ENCODE measurements at places on chromosomes 4 and X.

DNA sequence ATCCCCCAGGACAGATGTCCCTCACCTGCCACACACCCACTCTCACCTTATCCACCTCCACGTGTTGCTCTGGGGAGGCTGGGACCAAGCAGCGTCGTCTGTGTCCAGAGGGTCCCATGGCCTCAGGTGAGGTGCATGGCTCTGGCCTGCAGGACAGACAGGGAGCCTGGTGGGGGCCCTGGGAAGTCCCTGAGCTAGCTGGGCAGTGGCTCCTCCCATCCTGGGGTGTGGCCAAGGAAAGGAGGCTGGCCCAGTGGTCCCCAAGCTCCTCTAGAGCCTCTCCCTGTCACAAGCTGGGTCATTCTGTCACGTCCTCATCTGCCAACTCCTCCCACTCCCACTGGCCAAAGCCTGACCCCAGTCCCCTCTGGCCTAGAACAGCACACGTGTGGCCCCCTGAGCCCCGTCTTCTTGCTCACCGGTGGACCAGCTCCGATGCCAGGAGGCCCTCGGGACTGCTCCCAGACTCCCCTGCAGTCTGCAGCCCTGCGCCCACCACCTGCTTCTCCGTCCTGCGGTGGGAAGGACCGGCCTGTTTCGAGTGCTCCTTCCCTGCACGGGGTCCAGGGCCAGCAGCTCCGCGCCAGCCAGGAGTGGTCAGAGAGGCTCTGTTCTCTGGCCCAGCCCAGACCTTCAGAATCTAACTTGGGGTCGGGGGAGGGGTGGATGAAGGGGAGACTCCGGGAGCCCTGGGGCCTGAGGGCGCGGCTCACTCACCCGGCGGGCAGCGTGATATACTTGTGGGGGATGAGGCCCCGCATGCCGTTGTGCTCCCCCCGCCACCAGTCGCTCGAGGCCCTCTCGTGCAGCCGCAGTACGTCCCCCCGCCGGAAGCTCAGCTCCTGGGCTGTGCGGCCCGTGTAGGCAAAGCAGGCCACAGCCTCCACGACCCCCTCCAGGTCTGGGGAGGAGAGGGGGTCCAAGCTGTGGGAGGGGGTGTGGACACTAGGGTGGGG lies 4.8 kb downstream of the AVPR2 start:
- no peak for DNase-seq

DNA sequence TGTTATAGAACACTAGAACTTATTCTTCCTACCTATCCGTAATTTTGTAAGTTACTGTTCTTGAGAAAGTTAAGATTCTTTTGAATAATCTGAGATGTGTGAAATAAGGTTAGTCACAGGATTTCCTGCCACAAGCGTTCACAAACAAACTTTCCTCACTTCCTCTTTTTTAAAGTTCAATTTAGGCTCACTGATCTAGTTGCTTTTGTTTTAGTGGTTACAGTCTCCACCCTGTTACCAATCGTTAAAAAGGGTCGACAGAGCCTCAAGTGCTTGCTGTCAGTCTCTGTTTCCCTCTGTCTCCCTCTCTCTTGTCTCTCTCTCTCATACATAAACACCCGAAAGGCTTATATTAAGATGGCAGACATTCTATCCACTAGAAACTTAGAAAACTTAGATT lies 35.9 kb upstream of the STK26 start:
- no peak for DNase-seq

DNA sequence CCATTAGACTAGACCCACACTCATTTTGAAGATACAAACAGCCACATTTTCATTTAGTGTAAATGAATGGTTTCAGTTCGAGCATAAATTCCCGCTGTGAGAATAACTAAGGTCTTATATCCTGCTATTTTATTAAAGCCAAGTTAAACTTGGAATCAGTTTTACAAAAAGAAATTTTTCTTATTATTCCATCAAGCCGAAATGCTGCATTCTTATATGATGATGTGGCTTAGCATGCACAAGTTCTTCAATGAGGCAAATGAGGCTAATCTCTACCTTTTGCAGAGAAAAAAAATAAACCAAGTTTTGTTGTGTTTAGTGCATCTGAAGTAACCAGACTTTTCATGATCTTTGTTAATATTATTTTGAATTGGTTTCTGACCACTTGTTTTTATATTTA lies 953.9 kb upstream of the PCDH10 start:
- DNase-seq: no peak

- DNase-seq: no peak
These were observed 183.6 kb upstream of the ARSJ start for GRCh38 chr4:114163051-114163450.

DNA sequence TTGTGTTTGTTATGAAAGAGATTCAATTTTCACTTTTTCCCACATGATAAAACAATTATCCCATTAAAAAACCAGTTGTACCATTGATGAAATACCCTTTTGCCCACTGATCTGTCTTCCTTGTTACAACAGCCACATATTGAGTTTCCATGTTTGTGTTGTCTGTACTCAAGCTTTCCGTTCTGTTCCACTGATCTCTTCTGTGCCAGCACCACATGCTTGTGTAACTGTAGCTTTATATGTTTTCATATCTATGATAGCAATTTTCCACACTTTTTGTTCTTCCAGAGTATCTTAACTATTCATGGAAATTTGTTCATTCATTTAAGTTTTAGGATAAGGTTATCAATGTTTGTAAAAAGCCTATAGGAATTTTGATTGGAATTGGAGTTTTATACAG lies 24.3 kb upstream of the RELL1 start:
- DNase-seq: no peak

- DNase-seq: no peak
These were observed 14.3 kb downstream of the GPRIN3 start for GRCh38 chr4:89293299-89293698.

DNA sequence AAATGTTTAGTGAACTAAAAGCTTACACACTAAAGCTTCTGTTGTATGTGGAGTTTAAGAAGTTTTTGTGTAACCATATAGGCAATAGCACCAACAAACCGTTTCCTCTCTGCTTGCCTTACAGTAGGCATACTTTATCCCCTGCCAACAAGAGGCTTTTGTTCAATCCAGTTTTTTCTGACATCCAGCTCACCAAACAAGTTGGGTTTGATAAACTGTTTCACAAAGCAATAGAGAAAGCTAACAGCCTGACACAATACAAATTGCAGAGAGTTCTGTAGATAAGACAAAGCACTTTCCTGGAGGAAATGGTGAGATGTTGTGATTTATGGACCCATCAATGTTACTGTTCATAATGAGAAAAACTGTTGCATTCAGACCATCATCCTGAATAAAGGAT lies 53.8 kb downstream of the PACRGL start:
- DNase-seq: no peak

DNA sequence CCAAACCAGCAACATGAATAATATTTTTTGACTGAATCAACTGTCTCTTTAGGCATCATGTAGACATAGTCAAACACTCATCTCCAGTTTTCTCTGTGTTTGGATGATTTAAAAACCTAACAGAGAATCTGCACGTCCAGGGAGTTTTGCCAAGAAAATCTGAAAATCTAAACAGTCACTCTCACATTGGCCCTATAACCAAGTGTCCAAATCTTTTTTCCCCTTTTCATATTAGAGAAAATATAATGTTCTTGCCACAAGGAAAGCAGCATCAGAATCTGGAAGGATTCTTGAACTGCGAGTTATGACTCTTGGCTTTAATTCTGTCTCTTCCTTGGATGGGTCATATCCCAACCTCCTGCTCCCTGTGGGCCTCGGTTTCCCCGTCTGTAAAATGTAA lies 8.8 kb upstream of the CHRDL1 start:
- DNase-seq: no peak

- DNase-seq: no peak
These were observed 102.6 kb downstream of the PDE5A start for GRCh38 chr4:119525771-119526712.

- no peak for DNase-seq
These were observed 159.8 kb upstream of the JADE1 start for GRCh38 chr4:128649575-128650205.

GRCh38 chr4:70559924-70560323 lies 32.1 kb upstream of the AMBN start:
- no peak for DNase-seq

DNA sequence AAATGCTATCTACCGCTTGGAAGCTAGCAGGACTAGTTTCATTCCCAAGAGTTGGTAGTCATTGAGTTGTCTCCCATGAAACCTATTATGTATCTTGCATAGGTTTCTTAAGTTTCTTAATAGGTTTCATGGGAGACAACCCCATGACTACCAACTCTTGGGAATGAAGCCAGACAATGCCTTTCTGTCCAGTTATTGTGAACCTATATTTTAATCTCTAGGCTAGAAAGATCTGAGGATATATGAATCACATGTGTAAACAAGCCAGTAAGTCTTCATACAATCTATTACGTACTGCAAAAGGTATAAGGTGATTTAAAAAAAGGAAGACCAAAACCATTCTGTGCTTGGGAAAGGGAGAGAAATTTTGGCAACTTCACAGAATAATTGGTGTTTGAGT lies 162.6 kb downstream of the INPP4B start:
- no peak for DNase-seq

GRCh38 chr4:156073976-156074375 lies 120.3 kb upstream of the CTSO start:
- no peak for DNase-seq

- no peak for DNase-seq
These were observed 758 bp downstream of the SCFD2 start for GRCh38 chr4:53365121-53365485.

- DNase-seq: no peak
These were observed 17.7 kb downstream of the ABLIM2 start for GRCh38 chr4:8140915-8141314.

DNA sequence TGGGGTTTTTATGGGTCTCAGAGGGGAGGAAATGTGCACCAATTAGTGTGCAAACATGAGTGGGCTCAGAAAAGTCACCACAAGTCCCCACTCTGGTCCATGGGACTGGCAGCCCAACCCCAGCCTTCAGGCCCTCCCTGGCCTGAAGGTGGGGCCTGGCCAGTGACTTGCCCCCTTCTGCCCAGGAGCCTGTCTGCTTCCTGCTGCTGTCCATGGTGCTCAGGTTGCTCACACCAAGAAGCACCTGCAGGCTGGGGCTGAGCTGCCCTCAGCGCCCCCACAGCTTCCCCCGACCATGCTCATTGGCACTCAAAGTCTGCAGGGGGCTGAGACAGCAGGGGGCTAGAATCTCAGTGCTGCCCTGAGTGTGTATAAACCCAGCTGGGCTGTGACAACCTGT lies 30.6 kb upstream of the GC start:
- DNase-seq: no peak

- DNase-seq: no peak
These were observed 75.7 kb downstream of the ANKRD50 start for GRCh38 chr4:124636788-124637187.

DNA sequence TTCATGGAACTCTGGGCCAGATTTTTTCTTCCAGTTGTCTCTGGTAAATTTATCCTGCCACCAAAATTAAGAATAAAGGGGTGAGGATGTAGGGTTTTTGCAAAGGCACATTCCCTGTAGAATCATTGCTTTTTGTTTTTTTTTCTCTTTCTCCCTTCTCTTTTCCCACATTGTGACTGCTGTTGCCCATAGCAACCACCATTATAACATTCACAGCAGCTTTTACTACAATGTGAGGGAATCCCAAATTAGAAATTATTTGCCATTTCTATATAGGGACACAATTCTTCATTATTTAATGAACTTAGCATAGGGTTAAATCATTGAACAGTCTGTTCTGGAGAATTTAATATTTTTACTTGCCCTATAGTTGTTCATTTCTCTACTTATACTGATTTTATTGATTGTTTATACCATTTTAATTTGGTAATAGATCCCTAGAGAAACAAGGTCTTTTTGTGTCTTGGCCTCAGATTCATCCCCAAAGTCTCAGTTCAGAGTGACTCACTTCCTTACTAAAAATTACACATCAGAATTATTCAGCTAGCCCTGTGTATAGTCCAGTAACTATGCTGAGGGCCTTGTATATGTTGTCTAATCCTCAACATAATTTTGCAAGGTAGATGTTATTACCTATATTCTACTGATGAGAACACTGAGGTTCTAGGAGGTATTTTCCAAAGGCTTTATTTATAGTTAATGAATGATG lies 80.8 kb upstream of the ANK2 start:
- DNase-seq: no peak

DNA sequence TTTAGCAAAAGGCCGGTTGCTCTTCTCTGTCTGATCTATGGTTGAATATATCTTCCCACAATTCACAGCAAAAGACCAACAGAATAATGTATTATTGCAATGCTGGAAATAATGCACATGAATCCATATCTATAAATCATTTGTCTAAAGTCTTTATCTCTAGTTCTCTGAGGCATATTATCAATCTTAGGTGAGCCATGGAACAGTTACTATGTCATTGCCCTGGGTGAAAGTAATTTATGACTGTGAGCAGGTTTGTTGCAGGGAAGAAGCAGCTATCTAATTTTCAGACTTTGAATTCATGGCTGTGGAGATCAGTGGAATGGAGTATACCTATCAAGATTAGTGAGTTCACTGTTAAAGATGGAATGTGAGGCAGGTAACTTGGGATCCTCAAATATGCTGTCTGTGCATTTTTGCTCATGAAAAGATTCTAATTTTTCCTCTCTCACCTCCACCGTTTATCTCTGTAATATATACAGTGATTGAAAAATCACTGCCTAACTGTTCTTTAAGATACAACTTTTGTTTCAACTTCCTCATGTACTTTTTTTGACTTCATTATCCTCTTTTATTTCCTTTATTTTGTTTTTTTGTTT lies 256.8 kb upstream of the ARSJ start:
- no peak for DNase-seq

- no peak for DNase-seq
These were observed 8.8 kb downstream of the ENAM start for GRCh38 chr4:70637239-70637913.

- no peak for DNase-seq
These were observed 162.1 kb downstream of the SMIM20 start for GRCh38 chr4:26076000-26076587.

GRCh38 chr4:83484500-83485461 lies at the start of gene ABRAXAS1:
Gene ABRAXAS1, minus strand, starts transcription at chr4:83485100. Its CDS starts 28 bp downstream, at chr4:83485072.
- peak; percentile 95 for DNase-seq

DNA sequence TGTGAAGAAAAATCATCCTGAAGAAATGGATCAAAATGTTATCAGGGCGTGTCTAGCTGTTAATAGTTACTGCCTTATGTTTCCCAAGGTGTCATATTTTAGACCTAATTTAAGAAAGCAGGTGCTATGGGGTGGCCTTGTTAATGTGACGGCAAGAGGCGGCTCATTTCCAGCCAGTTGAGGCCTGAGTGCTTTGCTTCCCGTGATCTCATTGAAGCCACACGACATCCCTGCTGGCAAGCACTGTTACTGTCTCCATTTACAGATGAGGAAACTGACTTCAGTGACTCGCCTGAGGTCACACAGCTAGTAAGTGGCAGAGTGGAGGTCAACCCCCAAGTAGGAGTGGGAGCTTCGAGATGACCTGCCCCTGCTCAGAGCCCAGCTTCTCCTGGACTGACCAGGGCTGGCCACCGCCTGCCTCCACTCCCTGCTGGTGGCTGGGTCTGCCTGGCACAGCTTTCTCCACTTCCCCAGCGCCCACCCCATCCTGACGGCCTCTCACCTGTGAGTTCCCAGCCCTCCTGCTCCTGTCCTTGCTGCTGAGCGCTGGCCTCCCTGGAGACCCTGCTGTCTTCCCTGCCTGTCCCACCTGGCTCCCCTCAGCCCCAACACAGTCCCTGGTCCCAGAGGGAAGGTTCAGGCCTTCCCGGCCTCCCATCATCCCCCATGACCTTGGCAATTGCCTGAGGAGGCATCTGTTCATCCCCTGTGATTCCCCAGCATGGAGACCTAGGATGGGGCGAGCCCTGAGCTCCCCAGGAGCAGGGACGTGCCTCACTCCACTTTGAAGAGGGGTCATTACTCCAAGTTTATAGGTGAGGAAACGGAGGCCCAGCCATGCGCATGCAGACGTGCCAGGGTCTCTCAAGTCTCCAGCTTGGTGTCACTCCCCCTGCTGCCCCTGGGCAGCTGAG lies 47.7 kb upstream of the SORCS2 start:
- DNase-seq: no peak

GRCh38 chr4:101806914-101807313 lies 16.4 kb downstream of the BANK1 start:
- no peak for DNase-seq
